ENCODE measurements at places on chromosomes 7 and 10.

DNA sequence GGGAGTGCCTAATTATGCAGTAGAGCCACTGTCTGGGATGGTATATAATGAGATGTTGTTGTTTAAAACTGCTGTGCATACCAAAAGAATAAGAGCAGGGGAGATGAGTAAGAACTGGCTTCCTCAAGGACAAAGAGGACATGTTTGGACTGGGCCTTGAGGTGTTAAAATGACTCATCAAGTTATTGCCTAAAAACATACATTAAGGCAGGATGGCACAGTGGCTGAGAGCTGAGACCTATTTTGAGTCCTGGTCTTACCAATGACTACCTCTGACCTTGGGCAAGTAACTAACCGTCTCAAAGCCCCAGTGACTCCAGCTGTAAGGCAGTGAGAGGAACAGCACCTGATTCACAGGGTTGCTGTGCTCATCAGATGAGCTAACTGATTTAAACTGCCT, 71.1 kb downstream of the CFAP58 start:
- DNase-seq = no peak

DNA sequence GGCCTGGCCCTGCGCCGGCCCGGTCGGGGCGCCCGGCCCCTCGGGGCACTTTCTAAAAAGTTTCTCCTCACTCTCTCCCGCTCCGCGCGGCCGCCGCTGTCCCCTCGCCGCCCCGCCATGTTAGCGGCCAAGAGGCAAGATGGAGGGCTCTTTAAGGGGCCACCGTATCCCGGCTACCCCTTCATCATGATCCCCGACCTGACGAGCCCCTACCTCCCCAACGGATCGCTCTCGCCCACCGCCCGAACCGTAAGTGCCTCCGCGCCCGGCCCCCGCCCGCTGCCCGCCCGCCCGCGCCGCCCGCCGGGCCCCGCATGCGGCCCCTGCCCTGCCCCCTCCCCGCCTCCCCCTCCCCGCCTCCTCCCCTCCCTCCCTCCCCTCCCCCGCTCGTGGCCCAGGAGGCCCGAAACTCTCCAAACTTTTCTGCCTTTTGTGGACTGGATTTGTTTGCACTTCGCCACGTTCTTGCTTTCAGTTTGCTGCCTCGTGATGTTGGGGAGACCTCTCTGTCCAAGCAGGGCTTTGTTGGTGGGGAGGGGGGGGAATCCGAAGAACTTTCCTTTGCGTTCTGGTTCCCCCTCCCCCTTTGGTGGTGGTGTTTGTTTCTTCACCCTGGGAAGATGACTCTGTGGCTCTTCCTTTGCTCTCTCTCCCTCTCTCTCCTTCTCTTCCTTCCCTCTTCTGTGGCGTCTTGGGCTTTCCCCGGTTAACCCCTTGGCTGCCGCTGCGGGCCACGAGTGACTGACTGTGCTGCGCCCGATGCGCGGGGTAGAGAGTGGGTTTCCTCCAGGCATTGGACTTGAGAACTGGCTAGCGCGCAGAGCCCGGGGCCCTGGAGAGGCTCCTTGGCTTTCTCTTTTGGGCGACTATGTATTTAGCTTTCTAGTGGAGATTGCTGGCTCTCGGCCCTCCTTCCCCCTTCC, 1.6 kb downstream of the TCF7L2 start:
- DNase-seq = peak; percentile 50

DNA sequence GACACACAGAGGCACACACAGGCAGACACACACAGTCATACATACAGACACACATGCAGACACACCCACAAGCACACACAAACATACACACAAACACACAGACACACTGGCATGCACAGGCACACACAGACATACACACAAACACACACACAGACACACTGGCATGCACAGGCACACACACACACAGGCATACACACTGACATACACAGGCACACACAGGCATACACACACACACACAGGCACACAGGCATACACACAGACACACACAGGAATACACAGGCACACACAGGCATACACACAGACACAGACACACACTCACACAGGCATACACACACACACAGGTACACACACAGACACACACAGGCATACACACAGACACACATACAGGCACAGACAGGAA, 340.7 kb upstream of the VSTM2A start:
- DNase-seq = no peak

DNA sequence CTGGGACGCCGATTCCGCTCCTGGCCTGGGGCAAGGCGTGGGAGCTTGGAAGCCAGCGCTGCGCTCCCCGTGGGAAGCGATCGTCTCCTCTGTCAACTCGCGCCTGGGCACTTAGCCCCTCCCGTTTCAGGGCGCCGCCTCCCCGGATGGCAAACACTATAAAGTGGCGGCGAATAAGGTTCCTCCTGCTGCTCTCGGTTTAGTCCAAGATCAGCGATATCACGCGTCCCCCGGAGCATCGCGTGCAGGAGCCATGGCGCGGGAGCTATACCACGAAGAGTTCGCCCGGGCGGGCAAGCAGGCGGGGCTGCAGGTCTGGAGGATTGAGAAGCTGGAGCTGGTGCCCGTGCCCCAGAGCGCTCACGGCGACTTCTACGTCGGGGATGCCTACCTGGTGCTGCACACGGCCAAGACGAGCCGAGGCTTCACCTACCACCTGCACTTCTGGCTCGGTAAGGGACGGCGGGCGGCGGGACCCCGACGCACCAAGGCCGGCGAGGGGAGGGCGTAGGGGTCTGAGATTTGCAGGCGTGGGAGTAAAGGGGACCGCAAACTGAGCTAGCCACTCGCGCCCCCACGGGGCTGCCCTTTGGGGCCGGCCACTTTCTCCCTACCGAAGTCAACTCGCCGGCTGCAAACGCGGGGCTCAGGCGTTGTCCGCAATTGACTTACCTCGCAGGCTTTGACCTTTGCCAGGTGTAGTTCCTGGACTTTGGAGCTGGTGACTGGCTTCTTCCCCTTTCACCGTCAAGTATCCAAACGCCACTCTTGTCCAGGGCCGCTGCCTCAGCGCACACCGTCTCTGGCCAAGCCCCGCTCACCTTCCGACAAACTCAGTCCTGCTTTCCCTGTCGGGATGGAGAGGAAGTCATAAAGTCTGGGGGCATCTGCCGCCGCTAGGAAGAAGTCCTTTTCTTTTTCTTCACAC, at the start of gene SCIN:
TSS of gene SCIN (plus strand) at position 187 of the 928 bp plus-strand sequence. CDS start at position 254, 67 bp downstream.
- peak; percentile 17 for DNase-seq

GRCh38 chr10:3385487-3385886, 212.9 kb upstream of the PITRM1 start:
- no peak for DNase-seq

GRCh38 chr10:76492026-76492425, 1060.6 kb downstream of the LRMDA start:
- no peak for DNase-seq

DNA sequence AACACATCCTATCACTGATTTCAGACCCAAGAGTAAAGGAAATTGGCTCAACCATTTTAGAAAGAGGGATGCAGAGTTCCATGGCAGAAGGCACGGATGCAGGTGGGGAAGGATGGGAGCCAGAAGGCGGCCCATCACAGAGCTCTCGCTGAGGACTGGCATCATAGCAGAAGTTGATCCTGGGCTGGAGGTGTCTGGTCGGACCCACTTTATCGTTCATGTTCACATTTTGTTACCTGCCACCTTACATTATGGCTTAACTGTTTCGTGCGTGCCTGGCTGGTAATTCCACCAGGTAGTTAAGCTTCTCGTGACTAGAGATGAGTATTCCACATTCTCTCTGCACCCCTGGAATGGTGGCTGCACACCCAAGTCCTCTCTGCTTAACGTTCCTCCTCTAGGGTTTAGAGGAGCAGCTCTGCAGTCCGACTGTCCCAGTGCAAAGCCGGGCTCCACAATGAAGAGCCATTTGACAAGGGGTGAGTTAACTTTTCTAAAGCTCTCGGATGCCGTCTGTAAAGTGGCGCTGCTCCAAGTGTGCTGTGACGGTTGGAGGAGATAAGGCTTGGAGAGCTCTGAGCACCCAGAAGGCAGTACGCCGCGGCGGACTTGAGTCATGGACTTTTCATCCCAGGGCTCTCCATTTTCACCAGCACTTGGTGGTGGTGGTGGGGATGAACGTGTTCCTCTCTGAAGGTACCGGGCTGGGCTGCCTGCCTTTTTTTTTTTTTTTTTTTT, 157.1 kb upstream of the SHH start:
- no peak for DNase-seq

GRCh38 chr7:4803397-4804241, 28.2 kb downstream of the AP5Z1 start:
- DNase-seq = no peak

- no peak for DNase-seq
Measured at GRCh38 chr10:91779011-91779605, 19.1 kb upstream of the TNKS2 start.

DNA sequence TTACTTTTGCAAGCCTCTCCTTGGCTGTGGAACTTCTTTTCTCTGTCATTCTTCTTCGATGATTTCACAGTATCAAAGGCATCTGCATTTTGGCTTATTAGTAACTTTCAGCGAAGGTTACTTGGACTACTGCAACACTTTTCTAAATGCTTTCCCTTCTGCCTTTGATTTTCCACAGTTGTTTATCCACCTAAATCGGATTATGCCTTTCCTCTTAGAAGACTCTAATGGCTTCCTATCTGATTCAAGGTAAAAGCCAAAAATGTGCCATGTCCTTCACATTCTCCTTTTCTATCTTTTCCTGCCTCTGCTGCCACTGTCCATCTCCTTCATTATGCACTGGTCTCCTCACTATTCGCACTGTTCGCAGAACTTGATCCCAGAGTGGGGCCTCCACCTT, 1606.3 kb upstream of the LRRTM3 start:
- no peak for DNase-seq

- no peak for DNase-seq
Measured at GRCh38 chr7:28418966-28419365, 6.6 kb downstream of the CREB5 start.

DNA sequence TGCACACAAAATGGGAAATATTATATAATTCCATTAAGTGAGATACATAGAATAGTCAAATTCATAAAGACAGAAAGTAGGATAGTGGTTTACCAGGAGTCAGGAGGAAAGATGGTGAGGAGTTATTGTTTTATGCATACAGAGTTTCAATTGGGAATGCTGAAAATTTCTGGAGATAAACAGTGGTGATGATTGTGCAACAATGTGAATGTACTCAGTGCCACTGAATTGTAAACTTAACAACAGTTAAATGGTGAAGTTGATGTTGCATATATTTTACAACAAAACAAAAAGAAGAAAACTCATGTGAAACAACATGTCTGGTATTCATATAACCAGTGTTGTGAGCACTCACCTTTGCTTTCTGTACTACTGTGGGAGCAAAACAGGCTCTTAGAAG, 168.9 kb upstream of the TEX47 start:
- DNase-seq = no peak

GRCh38 chr7:27576360-27576944, 86.2 kb downstream of the HIBADH start:
- no peak for DNase-seq

GRCh38 chr10:43219848-43220247, 47.0 kb downstream of the RASGEF1A start:
- no peak for DNase-seq
